ENCODE measurements at places on chromosomes 6 and 20. TPM values are rescaled to one million over a fixed set of nuclear protein-coding genes. Genes with fewer than 3 reads are reported as not detected.

GRCh38 chr6:37104824-37105147, 65.2 kb upstream of the PIM1 start:
- H3K27ac ChIP-seq, result no peak overlapping the region
- DNase-seq, result no peak
- H3K4me1 ChIP-seq, result peaks cover 14% of the 10 kb centered on the region

DNA sequence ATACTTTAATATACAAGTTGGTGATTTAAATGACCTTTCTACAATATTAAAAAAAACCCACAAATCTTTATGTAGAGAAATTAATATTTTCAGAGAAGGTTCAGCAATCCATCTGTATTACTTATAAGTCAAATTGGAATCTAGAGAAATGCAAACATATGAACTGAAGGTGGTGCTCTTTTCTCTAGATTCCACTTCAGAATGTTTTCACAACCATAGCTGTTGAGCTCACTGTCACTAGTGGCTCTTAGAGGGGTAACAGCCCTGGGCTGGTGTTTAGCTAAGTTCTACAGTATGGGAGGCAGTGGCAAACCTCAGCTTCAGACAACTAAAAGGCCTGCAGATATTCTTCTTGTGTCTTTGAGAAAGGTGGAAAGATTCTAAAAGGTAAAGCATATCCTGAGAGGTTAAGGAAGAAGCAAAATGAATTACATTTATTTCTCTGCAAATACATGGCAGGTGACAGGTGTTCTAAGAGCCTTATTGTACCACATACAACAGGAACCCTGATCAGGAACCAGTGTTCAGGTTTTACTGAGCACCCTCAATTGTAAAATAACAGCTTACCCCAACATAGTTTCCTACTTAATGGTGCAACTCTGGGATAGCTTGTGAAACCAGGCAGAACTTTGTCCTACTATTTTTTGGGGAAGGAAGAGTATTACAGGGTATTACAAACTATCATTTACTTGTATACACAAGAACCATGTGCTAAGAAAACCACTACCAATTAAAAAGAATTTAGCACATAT, 56.6 kb upstream of the SAMHD1 start:
- H3K27me3 ChIP-seq, result no peaks in the 10 kb centered on the region
- peaks cover 3% of the 10 kb centered on the region for H3K36me3 ChIP-seq
- H3K4me3 ChIP-seq, result no peak overlapping the region
- H3K4me1 ChIP-seq, result no peaks in the 10 kb centered on the region
- H3K27ac ChIP-seq, result no peak overlapping the region
- DNase-seq, result peak; percentile 94

- no peaks in the 10 kb centered on the region for H3K4me1 ChIP-seq
- H3K27me3 ChIP-seq, result peaks cover 3% of the 10 kb centered on the region
- H3K36me3 ChIP-seq, result no peaks in the 10 kb centered on the region
- no peak overlapping the region for H3K27ac ChIP-seq
- no peak for DNase-seq
- H3K4me3 ChIP-seq, result no peak overlapping the region
Observed at GRCh38 chr6:142258305-142258704, 43.5 kb upstream of the ADGRG6 start.

The ASIP gene
- total RNA-seq, result not detected

The ADGRG6 gene
- 0.36 TPM for total RNA-seq

The POU3F2 gene
- not detected for total RNA-seq

All from osteoblast (primary cell).